Activated CD4-positive, CD25-positive, alpha-beta regulatory T cell (primary cell): ENCODE measurements at places on chromosomes 3 and 15.

- no peak for DNase-seq
Observed at GRCh38 chr3:64166584-64167162, 58.6 kb downstream of the PRICKLE2 start.

DNA sequence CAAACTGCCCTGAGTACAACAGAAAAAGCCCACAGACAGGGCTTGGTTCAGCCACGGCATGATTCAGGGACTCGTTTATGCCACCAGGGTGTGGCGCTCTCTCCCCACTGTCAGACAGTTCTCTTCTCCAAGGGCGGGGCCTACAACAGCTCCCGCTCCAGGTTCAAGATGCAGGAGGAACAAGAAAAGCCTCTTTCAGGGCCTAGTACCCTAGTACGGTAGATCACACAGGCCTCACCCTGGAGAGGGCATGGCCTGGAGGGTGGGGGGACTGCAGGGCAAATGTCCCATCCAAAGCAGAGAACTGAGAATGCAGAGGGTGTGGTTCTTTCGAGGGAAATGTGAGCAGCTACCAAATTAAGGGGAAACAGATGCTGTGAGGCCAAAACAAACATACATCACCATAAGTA, 12.0 kb downstream of the MESD start:
- no peak for DNase-seq

- DNase-seq, result no peak
Observed at GRCh38 chr15:48076454-48076853, 44.3 kb upstream of the SLC24A5 start.

DNA sequence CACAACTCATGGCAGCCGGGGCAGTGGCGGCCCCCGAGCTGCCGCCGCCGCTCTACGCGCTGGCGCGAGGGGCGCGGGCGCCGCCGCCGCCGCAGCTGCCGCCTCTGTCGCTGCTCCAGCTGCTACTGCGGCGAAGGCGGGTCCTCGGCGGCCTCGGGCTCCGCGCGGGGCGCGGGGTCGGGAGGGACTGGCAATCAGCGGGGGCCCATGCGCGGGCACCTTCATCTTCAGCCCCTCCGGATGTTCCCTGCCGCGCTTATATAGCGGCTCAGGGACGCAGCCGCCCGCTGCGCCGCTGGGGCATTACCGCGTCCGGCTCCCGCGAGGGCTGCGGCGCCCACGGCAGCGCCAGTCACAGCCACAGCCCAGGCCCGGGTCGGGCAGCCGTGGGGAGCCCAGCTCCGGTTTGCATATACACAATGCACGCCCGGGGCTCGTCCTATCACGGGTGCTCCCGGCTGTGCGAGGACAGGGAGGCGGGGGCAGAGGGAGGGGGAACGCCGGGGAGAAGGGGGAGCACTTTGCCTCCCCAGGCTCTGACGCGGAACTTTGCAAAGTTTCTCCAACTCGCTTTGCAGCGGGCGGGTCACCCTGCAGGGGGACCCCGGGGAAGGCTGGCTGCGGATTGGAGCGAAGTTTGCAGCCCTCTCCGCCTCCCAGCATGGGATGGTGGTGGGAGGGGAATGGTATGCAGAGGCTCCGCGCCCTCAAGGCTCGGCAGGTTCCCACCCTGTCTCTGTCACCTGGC, at the start of gene VGLL3:
Gene VGLL3 (minus strand): TSS at position 416 of the 748 bp plus-strand sequence. CDS start 406 bp downstream, at position 10.
- DNase-seq, result no peak

DNA sequence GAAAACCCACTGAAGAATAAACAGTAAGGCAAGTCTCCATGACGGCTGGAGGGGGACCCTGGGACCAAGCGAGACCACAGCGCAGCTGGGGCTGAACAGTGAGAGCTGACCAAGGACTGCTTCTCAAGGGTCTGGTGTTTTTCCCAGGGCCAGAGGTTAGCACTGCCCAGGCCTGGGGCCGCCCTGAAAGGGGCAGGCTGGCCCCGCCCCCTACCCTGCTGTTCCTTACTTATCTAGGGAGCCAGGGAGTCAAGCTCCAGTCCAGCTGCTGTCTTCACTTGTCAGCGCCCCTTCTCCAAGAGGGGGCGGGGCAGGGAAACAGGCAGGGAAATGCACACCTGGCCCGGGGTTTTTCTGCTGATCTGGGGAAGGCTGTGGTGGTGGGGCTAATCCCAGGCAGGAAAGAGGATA, 51.6 kb upstream of the HACD2 start:
- DNase-seq, result no peak

- DNase-seq, result no peak
Observed at GRCh38 chr3:54427941-54428871, 305.9 kb downstream of the CACNA2D3 start.

DNA sequence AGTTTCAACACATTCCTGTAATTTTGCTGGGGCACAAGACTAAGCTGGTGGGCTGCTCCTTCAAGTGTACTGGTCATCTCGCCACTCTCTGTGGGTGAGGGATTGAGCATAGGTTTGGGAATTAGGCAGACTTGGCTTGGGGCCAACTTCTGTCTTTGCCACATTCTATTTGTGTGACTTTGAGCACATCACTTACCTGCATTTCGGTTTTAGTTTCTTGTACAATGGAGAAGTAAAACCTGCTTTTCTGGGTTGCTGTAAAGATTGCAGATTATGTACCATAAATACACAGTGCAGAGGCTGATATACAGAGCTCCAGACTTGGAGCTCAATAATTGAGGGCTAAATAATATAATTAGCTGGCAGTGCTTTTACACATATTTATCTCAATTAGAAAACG, 162.1 kb downstream of the C3orf38 start:
- no peak for DNase-seq

DNA sequence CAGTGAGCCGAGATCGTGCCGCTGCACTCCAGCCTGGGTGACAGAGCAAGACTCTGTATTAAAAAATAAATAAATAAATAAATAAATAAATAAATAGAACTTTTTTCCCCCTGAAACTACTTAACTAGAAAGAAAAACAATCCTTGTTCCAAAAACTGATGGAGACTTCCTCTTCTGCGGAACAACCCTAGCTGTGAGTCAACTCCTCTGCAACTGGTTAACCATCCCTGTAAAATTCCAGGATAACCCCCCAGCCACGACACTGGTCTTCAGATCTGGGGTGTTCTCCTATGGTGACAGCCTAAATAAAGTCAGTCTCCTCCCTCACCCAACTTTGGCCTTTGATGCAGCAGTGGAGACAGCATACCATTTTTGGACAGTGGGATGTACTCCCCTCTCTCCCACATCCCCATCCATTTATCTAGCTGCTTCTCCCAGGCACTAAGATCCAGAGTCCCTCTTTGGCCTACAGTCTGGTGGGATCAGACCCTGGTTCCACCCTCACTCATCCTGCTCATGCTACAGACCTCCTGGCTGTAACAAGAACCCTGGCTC, 352.6 kb downstream of the OCA2 start:
- DNase-seq, result no peak

- no peak for DNase-seq
Observed at GRCh38 chr15:25694239-25694584, 168.9 kb downstream of the ATP10A start.

- DNase-seq, result no peak
Observed at GRCh38 chr3:81439108-81439507, 322.3 kb downstream of the GBE1 start.

DNA sequence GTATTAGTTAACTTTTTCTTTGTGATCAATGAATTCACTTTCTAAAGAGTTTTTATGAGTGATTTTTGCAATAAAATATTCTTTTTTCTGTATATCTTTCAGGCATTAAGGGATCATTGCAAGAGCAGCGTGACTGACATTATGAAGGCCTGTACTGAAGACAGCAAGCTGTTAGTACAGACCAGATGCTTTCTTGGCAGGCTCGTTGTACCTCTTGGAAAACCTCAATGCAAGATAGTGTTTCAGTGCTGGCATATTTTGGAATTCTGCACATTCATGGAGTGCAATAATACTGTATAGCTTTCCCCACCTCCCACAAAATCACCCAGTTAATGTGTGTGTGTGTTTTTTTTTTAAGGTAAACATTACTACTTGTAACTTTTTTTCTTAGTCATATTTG, 24.4 kb downstream of the SELENOT start:
- DNase-seq, result no peak

GRCh38 chr3:138774529-138775253, 60.0 kb downstream of the PIK3CB start:
- no peak for DNase-seq

GRCh38 chr15:51796847-51797401, 32.5 kb upstream of the TMOD3 start:
- DNase-seq, result no peak

DNA sequence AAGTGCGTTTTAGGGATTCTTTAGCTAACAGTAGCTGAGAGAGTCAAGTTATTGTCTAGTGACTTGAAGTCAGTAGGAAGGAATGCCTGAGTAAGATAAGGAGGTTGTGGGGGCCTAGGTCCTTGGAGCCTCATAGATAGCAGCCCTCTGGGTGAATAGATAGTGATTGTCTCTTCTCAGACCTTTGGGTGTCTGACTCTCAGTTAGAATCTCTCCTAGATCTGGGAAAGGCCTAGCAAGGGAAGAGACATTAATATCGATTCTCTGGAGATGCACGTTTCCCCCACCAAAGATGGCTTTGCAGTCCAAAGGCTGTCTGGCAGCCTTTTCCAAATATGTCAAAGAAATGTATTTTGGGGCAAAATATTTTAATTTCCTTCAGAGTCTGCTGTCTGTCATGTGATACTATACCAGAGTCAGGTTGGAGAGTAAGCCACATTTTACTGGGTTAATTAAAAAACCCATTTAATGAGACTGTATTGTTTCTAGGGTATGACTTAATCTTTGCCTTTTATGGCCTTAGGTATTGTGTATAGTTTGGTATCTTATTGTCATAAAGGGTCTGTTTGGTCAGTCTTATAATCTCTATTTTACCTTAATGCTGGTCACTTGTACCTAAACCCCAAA, 92.2 kb downstream of the ST6GAL1 start:
- no peak for DNase-seq

DNA sequence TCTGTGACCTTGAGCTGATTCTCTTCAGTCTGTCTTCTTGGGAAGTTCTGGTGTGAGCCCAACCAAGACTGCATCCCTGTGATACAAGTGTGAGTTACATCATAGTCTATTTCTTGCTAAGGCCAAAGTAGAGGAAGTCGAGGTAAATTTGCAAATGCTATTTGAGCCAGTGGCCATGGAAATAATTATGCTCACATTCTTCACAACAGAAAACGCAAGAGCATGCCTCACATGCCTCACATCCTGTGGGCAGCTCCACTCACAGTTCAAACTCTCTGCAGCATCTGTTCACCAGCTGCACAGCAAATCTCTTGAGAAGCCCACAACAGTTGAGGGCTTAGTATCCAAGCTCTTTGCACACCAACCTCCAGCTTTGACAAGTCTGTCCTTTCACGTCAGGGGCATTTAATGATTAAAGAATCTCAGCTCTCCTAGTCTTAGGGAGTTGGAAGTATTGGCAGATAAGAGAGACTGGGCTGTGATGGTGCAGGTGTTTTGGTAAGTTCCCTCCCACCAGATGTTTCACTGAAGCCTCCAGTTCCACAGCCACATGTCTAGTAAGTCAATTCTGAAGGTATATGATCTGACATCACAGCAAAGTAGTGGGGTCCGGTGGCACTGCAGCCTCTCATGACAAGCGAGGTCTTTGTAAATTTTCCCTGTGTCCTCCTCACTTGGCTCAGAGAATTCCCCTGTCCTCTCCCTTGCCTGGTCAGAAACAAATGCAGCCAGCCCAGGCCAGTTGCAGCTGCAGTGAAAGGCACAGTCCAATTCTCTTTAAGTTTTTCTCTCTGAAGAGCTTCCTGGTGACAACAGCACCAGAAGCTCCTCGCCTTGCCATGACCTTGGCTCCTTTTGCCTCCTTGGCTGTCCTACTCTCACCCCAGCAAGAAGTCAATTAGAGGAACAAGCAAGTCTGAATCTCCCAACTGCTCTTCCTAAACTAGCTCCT, 166.1 kb downstream of the SSR3 start:
- DNase-seq, result no peak
